H9 (cell line): ENCODE measurements at places on chromosomes 2 and 18.

DNA sequence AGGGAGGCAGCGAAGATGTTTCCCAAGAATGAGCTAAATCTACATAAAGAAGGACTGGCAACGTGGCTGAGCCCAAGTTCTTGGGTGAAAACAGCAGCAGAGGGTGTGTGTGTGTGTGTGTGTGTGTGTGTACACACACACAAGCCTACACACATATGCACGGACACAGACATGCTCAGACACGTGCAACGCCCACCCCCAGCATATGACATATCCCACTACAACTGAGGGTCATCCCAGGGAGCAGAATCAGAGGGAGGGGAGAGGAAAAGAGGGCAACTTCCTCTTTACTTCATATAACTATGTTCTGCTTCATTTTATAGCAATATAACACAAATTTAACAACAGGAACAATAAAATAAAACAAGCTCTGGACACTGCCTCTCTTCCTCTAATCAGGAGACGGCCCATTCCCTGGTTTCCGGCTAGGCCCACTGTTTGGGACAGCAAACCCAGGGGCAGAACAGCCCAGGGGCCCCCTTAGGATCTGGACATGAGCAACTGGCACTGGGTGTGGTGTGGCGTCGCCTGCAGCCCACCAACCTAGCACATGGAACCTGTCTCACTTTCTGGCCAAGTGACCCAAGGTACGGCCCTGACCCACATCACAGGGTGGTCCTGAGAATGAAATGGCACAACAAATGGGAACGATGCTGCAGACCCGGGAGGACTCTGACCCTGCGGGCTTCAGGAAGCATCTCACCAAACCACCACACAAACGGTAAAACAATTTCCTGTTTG is 25.0 kb downstream of the FAM178B start:
- no peak for DNase-seq

- DNase-seq = no peak
Observed at GRCh38 chr18:293536-293935, 25.7 kb upstream of the THOC1 start.

DNA sequence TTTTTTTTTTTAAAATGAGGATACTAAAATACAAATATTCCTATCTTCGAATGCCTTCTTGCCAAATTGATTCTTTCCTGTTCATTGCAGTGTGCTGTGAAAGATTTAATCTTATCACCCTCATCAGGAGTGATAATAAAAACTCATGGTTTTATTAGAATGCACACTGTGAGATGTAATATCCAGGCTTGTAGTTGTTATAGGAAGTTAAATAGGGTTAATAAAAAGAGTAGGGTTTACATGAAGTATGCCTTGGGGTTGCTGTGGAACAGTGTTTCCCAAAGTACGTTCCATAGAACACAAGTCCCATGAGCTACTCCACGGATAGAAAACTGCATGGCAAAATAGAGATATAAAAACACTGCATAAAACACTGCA is 191.9 kb downstream of the SPP2 start:
- no peak for DNase-seq

- no peak for DNase-seq
Observed at GRCh38 chr2:22359071-22359672, 1025.8 kb upstream of the KLHL29 start.

GRCh38 chr18:46891742-46892214 is 25.5 kb downstream of the PIAS2 start:
- no peak for DNase-seq

- no peak for DNase-seq
Observed at GRCh38 chr18:51503351-51503750, 305.9 kb upstream of the MEX3C start.

DNA sequence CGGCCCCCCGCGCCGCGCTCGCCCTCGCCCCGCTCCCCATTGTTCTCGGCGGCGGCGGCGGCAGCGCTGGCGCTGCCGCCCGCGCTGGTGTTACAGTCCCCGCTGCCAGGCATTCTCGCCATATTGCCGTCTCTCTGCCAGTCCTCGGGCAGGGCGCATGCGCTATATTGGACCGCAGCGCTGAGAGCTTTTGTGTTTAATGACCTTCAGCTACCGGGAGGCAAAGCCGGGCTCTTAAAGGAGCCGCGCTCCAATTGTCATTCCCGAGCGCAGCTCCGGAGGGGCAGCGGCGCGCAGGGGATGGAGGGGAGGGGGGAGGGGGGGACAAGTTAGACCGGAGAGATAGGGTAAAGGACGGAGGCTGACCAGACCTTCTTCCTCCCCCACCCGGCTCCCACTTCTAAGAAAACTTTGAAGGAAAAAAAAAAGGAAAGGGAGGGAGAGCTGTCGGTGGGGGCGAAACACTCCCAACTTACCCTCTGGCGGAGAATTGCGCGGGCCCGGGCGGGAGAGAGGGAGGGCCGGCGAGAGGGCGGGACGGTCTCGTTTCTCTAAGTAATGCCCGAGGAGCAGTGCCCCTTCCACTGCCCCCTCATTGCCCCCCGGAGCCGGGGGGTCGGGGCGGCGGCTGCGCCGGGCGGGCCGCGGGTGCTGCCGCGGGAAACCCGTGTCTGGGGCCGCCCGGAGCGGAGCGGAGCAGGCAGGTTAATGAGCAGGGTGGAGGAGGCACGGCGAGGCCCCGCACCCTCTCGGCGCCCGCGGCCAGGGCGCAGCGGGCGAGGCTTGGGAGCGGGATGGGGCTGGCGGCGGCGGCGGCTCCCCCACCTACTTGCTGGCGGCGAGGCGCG is at the start of gene KCTD1:
Gene KCTD1, minus strand, starts transcription at position 139 of the 848 bp plus-strand sequence. Its CDS starts 17 bp downstream, at position 122.
- peak; percentile 90 for DNase-seq

DNA sequence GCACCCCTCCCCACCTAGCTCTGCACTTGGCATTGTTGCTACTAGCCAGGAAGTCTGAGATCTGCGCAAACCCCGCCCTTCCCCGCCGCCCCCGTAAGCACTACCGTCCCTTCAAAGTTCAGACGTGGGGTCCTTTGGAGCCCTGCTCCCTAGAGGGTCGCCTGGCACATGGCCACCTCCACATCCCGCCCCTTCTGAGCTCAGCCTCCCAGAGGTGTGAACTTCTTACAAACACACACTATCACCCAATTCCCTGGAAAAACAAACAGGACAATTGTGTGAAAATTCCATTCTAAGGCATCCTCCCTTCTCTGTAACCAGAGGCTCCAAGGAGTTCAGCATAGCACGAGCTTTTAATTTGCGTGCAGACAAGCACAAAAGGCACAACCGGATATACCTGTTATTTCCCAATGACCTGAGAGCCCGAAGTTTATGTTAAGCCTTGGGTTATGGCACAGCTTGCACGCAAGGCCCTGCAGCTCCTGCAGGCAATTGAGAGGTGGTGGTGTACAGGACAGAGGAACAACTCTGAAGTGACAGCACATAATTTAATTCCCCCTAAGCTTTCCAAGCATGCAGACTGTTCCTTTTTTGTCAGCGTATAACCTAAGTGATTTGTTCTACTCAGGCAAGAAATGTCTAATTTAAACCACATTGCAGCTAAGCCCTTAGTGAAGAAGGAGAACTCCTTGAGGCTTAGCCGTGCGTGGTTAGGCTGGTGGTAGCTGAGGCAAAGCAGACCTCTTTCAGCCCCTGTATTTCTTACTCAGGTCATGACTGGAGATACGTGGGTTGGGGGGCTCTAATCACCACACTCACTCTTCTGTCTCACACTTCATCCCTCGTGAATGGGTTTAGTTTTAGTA is 20.3 kb upstream of the CYP1B1 start:
- DNase-seq = no peak

- peak; percentile 49 for DNase-seq
Observed at GRCh38 chr2:37005118-37005868, 39.0 kb upstream of the STRN start.

DNA sequence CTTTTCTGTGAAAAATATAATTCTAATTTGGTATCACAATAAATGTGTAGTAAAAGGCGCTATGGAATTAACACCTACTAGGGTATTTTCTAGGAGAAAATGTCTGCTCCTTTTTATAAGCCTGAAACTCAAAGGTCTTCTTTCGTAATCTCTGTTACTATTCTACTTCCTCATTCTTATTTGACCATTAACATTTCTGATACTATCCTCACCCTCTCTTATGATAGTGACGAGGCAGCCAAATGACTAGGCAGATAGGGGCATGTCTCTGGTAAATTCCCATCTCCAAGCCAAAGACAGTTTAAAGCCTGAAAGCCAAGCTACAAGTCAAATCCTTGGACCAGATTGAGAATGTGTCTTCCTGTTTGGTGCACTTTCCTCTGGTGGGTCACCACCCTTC is 251.7 kb downstream of the LRRTM4 start:
- DNase-seq = no peak

DNA sequence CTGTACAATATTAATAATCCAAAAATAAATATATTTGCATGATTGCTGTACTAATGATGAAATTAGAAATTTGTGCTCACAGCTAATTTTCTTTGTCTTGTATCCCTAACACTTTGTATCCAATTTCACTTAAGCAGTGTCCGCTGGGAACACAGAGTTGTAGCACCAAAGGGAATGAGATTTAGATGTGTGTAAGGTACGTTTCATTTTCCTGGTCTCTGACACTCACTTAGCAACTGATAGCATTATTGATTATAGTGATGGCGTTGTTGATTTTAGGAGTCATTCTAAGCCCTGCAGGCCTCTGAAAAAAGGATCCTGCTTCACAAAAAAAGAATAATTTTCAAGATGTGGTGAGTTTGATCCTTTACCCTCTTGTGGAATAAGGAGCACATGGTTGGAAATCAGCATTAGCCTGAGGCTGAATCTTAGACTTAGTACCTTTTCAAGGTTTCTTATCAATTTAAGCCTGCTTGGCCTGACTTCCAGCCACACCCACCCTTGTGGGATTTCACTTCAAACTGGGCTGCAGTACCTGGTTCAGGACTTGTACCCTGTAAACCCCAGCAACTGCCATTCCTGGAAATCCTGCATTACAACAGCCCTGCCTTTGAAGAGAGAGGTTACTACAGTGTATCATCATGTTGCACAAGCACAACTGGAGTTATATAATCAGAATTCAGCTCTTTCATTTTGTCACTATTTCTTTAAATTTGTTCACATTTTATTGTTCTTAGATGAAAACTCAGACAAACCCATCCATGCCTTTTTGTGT is 116.2 kb downstream of the RND3 start:
- DNase-seq = no peak

- DNase-seq = no peak
Observed at GRCh38 chr2:238562446-238562845, 135.7 kb downstream of the ASB1 start.

- DNase-seq = no peak
Observed at GRCh38 chr18:76548541-76548940, 53.5 kb upstream of the ZNF516 start.

- DNase-seq = peak; percentile 43
Observed at GRCh38 chr2:199470672-199471442, 13.1 kb upstream of the SATB2 start.

DNA sequence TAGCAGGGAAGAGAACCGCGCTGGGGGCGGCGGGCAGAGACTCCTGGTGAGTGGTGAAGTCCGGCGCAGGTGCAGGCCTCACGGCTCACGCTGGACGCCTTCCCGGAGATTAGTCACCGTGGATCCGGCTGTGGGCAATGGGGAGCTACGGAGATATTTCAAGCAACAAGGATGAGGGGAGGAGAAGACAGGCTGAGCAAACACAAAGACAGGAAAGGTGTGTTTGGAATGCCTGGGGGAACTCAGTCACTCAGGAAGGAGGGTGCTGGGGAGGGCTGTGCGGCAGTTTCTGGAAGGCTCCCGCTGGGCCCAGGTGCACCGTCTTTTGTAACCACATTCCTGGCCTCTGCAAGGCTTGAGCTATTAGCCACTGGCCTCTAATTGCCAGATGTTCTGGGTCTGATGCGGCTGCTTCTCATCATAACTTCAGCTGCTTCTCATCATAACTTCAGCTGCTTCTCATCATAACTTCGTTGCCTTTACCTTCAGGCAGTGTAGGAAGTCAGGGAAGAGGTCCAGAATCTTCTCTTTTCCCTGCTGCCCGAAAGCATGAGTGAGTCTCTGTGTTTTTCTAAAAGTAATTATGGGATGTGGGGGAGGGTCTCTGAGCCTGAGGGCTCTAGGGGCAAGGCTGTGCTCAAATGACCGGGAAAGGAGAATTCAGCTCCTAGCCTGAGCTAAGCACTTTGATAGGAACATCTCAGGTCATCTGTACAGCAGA is 118.9 kb downstream of the PXDN start:
- peak; percentile 97 for DNase-seq

DNA sequence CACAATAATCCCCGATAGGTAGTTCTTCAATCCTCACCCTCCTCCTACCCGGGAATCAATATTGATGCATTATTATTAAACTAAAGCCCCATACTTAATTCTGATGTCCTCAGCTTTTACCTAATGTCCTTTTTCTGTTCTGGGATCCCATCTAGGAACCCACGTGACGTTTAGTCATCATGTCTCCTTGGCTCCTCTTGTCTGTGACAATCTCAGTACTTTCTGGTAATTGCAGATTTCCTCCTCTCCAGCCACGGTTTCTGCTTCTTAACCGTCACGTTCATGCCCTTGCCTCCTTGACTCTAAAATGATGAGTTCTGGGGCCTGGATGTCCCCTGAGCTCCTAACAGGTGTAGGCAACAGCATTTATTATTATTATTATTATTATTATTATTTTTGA is 2.9 kb upstream of the DGKD start:
- no peak for DNase-seq

GRCh38 chr2:210228586-210228985 is 3.3 kb upstream of the ACADL start:
- no peak for DNase-seq

GRCh38 chr2:40935349-40935748 is 483.5 kb upstream of the SLC8A1 start:
- DNase-seq = peak; percentile 30

- no peak for DNase-seq
Observed at GRCh38 chr18:79438089-79438897, 42.6 kb downstream of the NFATC1 start.

- DNase-seq = no peak
Observed at GRCh38 chr18:27996801-27997272, 180.1 kb downstream of the CDH2 start.

GRCh38 chr2:185833864-185834263 is 95.3 kb downstream of the FSIP2 start:
- DNase-seq = no peak

DNA sequence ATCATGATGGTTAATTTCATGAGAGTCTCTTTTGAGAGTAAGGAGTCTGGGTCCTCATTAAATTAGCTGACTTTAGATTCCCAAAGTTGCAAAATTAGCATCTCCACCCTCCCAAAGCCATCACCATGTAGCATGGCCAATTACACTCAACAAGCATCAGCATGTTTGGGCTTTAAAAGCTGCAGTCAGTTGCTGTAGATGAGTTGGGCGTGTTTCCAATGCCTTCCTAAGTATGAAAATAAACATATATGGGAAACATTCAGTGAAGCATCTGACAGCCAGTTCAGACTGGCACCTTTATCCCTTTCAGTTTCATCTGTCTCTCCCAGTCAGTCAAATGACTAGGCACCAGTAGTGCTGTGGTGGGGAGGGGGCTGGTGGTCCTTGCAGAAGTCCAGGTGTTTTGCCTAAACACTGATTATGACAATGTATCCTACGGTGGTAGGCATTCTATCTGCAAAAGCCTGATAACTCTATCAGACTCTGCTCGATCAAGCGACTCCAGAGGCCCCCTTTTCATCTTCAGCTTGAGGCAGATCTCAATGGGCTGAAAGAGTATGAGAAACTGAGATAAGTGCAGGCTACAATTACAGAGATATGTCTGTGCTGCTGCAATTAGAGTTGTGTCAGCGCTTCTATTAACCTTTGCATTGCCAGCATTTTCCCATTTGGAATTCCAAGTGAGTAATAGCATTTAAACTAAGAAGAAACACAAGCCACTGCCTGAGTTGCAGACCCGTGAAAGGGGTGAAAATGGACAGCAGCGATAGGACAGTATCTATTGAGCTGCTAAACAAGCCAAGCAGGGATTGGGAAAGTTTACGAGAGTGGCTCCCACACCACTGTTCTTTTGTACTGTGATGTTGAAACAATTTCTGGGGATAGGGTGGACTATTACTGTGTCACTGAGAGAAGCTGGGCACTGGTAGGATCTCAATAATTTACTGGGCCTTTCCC is 67.3 kb upstream of the SPOPL start:
- no peak for DNase-seq
